ENCODE measurements at places on chromosomes 16 and 17.

DNA sequence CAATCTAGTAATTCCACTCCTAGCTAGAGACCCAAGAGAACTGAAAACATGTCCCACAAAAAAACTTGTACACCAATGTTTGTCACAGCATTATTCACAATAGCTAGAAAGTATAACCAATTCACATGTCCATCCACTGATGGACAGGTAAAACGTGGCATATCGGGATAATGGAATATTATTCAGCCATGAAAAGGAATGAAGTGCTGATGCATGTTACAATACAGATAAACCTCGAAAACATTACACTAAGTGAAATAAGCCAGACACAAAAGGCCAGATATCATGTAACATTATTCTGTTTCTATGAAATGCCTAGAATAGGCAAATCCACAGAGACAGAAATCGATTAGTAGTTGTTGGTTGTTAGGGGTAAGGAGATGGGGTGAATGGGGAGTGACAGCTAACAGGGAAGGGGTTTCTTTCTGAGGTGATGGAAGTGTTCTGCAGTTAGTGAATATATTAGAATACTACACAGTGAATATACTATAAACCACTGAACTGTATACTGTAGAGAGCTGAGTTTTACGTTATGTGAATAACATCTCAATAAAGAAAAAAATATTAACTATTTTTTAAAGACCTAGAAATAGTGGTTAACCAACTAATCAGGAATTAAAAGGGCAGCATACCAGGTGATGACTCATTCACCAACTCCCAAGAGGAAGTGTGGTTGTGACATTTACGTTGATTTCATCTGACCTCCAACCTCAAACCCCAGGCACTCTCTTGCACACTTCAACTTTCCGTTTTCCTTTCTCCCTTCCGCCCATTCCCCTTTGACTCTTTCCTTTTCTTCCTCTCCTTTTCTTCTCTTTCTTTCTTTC is 48.6 kb downstream of the GAS7 start:
- peak; percentile 65 for DNase-seq

DNA sequence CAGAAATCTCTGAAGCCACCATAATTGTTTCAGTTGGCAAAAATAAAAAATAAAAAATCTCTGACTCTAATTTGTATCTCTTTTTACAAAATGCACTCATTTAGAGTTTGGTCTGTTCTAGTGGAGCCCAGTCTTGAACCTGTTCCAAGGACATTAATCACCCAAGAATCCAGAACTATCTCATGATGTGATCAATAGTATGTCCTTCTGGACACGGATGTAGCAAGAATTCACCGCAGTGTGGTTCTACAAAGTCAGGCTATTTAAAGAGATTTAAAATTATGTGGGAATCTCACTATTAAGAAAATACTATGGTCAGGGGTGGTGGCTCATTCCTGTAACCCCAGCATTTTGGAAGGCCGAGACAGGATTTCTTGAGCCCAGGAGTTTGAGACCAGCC is 21.8 kb upstream of the ANKFN1 start:
- no peak for DNase-seq

- DNase-seq, result no peak
Measured at GRCh38 chr16:4233431-4233830, 8.4 kb downstream of the SRL start.

DNA sequence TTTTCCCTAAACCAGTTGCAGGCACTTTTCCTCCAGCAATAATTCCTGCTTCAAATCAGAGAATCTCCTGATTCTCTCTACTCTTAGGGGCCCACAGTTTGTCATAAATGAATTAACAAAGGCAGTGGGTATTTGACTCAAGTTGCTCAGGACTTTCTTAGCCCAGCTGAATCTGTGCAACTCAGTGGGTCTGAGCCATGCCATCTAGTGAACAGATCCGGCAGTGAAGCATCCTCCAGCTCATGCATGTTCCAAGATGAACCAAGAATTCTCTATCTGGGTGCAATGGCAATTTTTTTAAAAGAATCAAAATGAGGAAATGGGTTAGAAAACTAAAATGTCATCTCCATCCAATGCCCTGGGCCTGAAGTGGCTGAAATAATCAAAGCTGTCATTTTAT is 575.2 kb upstream of the CDH11 start:
- DNase-seq, result no peak

- no peak for DNase-seq
Measured at GRCh38 chr16:27430923-27431484, 29.0 kb downstream of the IL21R start.

DNA sequence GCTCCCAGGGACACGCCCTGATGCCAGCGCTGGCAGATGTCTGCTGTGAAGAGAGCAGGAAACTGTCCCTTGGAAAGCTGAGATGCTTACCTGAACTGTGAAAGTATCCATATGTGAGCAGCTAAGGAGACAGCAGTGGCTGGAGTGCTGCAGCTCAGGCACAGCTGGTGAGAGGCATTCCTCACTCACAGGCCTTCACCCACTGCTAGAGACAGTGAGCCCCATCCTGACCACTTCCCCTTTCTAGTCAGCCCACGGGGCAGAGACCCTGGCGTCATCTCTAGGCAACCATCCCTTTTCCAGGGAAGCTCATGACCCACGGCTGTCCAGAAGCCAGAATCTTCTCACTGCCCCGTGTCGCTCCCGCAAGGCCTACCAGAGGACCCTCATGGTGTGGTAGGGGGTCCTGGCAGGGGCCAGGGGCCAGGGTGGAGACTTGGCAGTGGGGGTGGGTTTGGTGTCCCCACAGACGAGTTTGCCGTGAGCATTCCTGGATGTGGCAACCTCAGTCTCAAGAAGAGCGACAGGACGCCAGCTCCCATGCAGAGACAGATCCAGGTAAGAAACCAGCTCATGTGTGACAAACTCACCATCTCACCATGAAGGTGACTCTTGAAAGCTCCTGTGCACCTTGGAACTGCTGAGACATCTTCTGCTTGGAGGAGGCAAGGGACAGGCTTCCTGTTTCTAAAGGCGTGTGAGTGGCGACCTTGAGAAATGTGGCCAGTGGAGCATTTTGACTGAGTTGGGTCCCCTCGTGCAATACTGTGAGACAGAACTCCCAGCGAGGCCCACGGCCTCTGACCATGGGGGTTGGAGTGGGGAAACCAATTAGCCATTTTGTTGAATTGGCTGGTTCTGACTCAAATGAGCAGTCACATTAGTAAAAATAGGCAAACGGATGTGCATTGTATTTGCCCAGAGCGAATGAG is at the start of gene SCIMP:
Gene SCIMP (minus strand): TSS at position 216 of the 932 bp plus-strand sequence. CDS start 105 bp downstream, at position 111.
- DNase-seq, result no peak

DNA sequence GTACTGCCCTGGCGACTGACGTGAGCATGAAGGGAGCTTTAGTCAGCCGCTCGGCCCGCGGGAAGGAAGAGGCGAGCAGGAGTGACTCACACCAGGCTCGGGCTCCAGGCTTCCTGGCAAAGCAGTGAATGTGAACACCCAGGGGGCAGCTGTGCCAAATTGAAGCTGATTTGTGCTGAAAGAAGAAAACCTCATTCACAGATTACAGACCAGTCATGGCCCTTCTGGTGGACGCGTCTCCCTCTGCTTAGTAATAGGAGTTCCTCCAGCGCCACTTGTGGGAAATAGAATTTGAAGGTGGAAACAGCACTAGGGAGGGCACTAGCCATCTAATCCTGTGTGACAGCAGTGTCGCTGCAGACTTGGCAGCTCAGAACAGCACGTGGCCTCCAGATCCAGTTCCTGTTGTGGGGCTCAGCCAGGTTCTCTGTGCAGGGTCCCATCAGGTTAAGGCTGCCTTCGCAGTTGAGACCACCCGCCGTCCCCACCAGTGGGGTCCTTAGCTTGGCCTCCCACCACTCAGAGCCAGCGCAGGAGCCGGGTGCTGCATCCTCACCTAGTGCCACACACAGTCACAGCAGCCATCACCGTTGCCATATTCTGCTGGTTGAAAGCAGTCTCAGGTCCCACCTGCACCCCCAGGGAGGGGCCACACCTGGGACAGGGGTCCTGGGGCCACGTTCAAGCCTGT is 164.5 kb upstream of the CHMP6 start:
- DNase-seq, result peak; percentile 76

DNA sequence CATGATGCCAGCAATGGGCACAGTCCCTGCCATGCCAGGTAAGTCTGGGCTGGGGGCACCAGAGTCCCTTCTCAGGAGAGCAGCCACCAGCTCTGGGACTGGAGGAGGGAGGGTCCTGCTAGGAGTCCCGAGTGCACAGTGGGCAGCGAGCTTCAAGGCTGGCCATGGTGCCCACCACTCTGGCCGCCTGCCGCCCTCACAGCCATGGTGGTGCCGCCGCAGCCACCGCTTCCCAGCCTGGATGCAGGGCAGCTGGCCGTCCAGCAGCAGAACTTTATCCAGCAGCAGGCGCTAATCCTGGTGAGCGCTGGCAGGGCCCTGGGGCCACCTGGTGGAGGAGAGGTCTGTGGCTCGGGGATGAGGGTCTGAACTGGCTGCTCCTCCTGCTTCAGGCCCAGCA is 17.9 kb upstream of the SMIM5 start:
- no peak for DNase-seq

DNA sequence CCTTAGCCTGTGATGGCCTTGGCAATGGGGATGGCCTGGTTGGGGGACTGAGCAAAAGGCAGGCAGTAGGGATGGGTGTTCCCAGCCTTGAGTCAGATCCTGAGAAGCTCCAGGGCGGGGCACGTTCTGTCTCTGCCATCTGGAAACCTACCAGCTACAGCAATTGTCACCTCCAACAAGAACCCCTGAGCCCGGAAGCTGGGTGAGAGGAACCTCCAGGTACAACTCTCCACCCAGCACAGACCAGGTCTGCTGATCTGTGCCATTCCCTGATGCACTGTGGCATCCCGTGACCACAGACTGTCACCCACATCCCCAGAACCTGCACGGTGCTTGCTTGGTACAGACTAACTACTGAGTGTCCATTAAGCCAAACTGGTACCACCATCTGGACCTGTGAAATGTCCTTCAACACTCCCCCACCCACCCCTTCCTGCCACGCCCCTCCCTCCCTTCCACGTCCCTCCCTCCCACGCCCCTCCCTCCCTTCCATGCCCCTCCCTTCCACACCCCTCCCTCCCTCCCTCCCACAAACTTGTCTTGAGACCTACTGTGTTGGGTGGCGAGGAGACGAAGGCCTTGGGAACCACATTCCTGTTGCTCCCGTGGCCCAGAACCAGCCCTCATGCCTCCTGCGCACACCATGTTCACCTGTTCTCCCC is 16.6 kb downstream of the MYO15B start:
- no peak for DNase-seq

DNA sequence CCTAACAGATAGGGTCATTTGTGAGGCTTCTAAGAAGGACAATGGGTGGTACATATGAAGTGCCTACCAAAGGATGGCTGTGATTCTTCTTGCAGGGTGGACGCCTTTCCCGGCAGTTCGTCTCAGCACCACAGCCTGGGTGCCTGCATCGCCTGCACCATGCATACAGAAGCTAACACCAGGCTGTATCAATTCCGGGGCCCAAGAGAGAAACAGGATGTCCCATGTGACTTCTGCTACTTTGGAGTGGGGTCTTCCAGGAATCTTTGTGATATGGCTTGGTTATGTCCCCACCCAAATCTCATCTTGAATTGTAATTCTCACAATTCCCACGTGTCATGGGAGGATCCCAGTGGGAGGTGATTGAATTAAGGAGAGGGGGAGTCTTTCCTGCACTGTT is 251.6 kb upstream of the TNRC6C start:
- no peak for DNase-seq

DNA sequence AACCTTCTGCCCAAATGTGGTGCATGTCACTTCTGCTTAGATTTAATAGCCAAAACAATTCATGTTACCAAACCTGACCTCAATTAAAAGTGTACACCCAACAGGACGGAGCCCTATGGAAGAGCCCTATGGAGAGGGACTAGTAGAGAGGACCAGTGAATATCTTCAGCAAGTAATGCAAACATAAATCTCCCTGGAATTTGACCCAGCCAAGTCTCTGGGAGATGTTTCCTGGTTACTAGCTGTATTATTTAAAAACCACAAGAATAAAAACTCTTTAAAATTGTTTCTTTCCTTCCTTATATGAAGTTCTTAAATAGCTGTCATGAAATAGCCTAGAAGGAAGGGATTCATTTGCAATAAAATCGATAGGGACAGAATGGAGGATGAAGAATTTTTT is 255.8 kb downstream of the CDH11 start:
- DNase-seq, result no peak

GRCh38 chr17:27446569-27447301 is 9.5 kb upstream of the KSR1 start:
- DNase-seq, result peak; percentile 35

DNA sequence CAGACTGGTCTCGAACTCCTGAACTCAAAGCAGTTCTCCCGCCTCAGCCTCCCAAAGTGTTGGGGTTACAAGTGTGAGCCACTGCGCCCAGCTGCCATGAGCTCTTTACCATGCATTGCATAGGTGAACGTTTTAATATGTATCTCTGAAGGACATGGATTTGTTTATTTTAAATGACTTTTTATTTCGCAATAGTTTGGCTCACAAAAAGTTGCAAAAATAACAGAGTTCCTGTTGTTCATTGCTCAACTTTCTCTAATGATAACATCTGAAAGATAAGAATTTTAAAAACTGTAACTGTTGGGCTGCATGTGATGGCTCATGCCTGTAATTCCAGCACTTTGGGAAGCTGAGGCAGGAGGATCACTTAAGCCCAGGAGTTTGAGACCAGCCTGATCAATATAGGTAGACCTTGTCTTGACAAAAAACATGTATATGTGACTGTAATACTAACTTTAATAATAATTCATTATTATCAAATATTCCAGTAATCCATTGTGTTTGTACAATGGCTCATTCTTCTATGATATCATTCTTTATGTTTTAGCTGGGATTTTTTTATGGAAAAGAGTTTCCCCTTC is 80.1 kb downstream of the ABCC1 start:
- DNase-seq, result no peak

GRCh38 chr16:27401768-27402568 is at the start of gene IL21R:
IL21R (plus strand) TSS chr16:27402174; CDS start chr16:27430072, 27,898 bp downstream.
- no peak for DNase-seq

DNA sequence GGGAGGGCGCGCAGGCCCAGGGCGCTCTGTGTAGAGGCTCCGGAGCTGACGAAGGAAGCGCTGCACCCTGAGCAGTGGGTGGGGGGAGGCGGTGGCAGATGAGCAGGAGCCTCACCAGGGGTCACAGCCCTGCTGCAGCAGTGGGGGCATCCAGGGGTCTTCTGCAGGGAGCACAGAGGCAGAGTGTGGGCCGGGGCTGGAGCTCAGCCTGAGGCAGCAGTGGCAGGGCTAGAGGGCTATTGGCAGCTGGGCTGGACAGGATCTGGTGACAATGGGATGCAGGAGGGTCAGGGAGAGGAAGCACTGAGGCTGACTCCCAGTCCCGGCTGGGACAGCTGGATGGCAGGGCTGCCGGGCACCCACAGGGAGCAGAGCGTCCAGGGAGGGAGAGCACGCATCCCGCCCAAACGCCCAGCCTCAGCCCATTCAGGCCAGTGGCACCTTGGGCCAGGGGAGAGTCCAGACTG is 21.0 kb downstream of the KDM8 start:
- DNase-seq, result no peak

DNA sequence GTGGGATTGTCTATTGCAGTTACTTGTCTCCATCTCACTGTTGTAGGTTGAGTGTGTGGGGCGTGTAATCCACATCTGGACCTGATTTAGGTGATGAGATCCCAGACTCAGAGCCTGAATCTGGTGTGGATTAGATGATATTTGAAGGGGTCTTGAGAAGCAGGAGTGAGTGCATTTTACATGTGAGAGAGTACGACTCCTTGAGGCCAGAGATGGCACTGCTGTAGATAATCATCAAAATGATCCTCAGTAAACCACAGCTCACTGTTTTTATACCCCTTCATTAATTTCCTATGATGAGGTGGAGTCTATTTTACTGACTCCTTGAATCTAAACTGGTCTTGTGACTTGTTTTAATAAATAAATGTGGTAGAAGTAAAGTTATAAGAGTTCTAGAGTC is 732.5 kb downstream of the KCNJ2 start:
- no peak for DNase-seq
